ENCODE measurements at places on chromosomes 1 and 21. TPM values are rescaled to one million over a fixed set of nuclear protein-coding genes. Genes with fewer than 3 reads are reported as not detected.

DNA sequence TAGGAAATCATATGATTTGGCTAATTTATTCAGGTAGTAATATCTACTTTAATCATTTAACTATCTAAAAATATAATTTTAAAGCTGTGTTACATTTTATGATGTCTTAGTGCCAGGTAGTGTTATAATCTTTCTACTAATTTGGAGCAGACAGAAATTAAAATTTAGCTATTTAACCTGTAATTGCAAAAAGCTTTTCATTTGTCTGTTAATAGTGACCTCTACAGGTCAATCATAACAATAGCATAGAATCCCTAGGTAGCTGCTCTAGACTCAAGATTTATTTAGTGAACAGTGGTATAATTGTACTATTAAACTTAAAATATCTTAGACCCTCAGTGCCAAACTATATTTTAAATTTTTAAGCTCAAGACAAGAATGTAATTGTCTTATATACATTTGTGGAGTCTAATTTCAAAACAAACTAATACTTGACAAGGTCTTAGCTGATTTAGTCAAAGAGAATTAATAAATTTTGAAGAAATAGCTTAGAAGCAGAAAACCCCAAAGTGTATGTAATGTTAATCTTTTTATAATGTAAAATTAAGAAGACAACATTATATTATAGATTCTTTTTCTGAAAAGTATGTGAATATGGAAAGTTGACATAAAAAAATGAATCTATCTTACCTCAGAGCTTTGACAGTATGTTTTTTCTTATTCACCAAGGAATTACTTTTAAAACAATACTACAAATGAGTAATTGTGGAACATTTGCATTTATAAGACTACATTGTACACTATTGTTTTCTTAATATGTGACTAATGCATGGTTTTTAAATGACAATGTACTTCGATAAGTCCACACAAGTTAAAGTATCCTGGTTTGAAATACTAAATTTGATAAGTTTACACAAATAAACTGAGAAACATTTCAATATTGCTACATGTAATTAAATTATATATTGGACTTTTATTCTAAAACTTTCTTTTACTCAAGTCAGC is 64.1 kb upstream of the RNPC3 start:
- no peak for DNase-seq
- no peak overlapping the region for H3K27ac ChIP-seq
- H3K4me3 ChIP-seq = no peak overlapping the region
- H3K4me1 ChIP-seq = no peaks in the 10 kb centered on the region
- H3K27me3 ChIP-seq = no peaks in the 10 kb centered on the region

GRCh38 chr1:32997381-32997891 is 32.8 kb upstream of the RNF19B start:
- H3K4me3 ChIP-seq = no peak overlapping the region
- no peaks in the 10 kb centered on the region for H3K27me3 ChIP-seq
- H3K27ac ChIP-seq = no peak overlapping the region

- H3K27ac ChIP-seq = peak overlapping the region; percentile 75
- no peaks in the 10 kb centered on the region for H3K27me3 ChIP-seq
- H3K36me3 ChIP-seq = no peaks in the 10 kb centered on the region
Observed at GRCh38 chr1:93979718-93980319, 70.6 kb upstream of the GCLM start.

GRCh38 chr1:158674302-158674701 is 12.2 kb downstream of the SPTA1 start:
- H3K4me3 ChIP-seq = no peak overlapping the region
- H3K27me3 ChIP-seq = no peaks in the 10 kb centered on the region
- H3K4me1 ChIP-seq = no peaks in the 10 kb centered on the region
- no peak for DNase-seq

- no peak overlapping the region for H3K4me3 ChIP-seq
- H3K27me3 ChIP-seq = no peaks in the 10 kb centered on the region
- DNase-seq = no peak
Observed at GRCh38 chr1:246591504-246591903, 25.2 kb downstream of the CNST start.

The MAP10 gene
- total RNA-seq = 0.97 TPM

- H3K36me3 ChIP-seq = no peaks in the 10 kb centered on the region
- H3K4me1 ChIP-seq = no peaks in the 10 kb centered on the region
- H3K4me3 ChIP-seq = no peak overlapping the region
- no peaks in the 10 kb centered on the region for H3K27me3 ChIP-seq
Observed at GRCh38 chr21:41405321-41405720, 20.7 kb upstream of the MX1 start.

- no peak overlapping the region for H3K27ac ChIP-seq
- H3K36me3 ChIP-seq = no peaks in the 10 kb centered on the region
- H3K4me3 ChIP-seq = no peak overlapping the region
- H3K4me1 ChIP-seq = no peaks in the 10 kb centered on the region
- no peak for DNase-seq
- H3K27me3 ChIP-seq = no peaks in the 10 kb centered on the region
Observed at GRCh38 chr1:167165948-167166689, 54.6 kb upstream of the POU2F1 start.

- no peaks in the 10 kb centered on the region for H3K4me1 ChIP-seq
- no peak overlapping the region for H3K27ac ChIP-seq
- no peaks in the 10 kb centered on the region for H3K36me3 ChIP-seq
Observed at GRCh38 chr1:2978691-2979190, 42.5 kb upstream of the ACTRT2 start.

GRCh38 chr21:17368748-17369363 is 144.0 kb upstream of the CXADR start:
- DNase-seq = no peak
- H3K27me3 ChIP-seq = no peaks in the 10 kb centered on the region
- peak overlapping the region; percentile 45 for H3K27ac ChIP-seq
- H3K4me1 ChIP-seq = no peaks in the 10 kb centered on the region
- H3K4me3 ChIP-seq = no peak overlapping the region

- peaks cover 21% of the 10 kb centered on the region for H3K36me3 ChIP-seq
- H3K27ac ChIP-seq = no peak overlapping the region
- DNase-seq = no peak
- no peak overlapping the region for H3K4me3 ChIP-seq
- no peaks in the 10 kb centered on the region for H3K4me1 ChIP-seq
- no peaks in the 10 kb centered on the region for H3K27me3 ChIP-seq
Observed at GRCh38 chr1:203720242-203720641, 44.7 kb upstream of the LAX1 start.

DNA sequence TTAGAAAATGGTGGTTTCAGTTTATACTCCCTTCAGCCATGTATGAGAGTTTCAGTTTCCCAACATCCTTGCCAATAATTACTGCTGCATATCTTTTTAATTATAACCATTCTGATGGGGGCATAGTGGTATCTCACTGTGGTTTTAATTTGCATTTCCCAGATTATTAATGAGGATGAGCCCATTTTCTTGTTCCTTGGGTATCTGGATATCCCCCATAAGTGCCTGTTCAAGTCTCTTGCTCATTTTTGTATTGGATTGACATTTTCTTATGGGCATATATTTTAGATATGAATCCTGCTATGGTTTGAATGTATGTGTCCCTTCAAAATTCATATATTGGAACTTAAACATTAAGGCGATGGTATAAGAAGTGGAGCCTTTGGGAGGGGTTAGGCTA is 1.6 kb upstream of the ZMYM6 start:
- H3K27me3 ChIP-seq = no peaks in the 10 kb centered on the region
- no peak for DNase-seq
- H3K36me3 ChIP-seq = no peaks in the 10 kb centered on the region
- H3K4me1 ChIP-seq = peaks cover 30% of the 10 kb centered on the region

- H3K36me3 ChIP-seq = no peaks in the 10 kb centered on the region
- H3K27me3 ChIP-seq = no peaks in the 10 kb centered on the region
- H3K4me1 ChIP-seq = no peaks in the 10 kb centered on the region
- DNase-seq = no peak
Observed at GRCh38 chr21:42277593-42277992, 37.6 kb downstream of the TFF3 start.

- peak overlapping the region; percentile 75 for H3K27ac ChIP-seq
- H3K27me3 ChIP-seq = no peaks in the 10 kb centered on the region
- peaks cover 51% of the 10 kb centered on the region for H3K4me1 ChIP-seq
- H3K4me3 ChIP-seq = no peak overlapping the region
Observed at GRCh38 chr1:30881319-30882181, 27.0 kb downstream of the SDC3 start.

DNA sequence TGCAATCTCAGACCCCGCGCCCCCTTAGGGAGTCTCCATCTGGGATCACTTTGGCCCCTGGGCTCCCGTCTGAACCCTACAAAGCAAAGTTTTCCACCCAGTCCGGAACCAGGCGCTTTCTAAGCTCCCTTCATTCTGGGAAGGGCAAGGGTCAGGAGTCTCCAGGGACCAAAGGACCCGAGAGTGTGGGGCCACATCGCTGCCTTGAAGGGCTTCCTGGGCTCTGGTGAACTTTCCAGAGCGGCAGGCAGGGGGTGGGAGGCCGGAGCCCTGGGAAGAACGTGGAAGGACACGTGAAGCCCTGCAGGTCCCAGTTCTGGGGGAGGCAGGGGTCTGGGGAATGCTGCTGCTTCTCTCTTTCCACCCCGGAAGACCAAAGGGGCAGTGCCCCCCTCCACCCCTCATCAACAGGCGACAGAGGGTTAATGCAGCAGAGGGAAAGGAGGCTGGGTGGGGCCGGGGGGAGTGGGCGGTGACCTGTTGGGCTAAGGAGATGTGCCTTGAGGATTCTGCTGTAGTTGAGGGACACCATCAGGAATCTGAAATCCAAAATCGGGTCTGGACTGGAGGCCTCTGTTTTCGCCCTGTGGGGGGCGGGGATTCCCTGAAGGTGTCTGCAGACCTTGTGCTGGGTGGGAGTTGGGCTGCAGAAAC is 734 bp downstream of the CDK18 start:
- no peak for DNase-seq
- peak overlapping the region; percentile 78 for H3K27ac ChIP-seq
- no peaks in the 10 kb centered on the region for H3K36me3 ChIP-seq
- H3K27me3 ChIP-seq = no peaks in the 10 kb centered on the region
- peaks cover 45% of the 10 kb centered on the region for H3K4me1 ChIP-seq

- no peak overlapping the region for H3K27ac ChIP-seq
- no peaks in the 10 kb centered on the region for H3K27me3 ChIP-seq
- DNase-seq = no peak
- no peaks in the 10 kb centered on the region for H3K4me1 ChIP-seq
- H3K4me3 ChIP-seq = no peak overlapping the region
- no peaks in the 10 kb centered on the region for H3K36me3 ChIP-seq
Observed at GRCh38 chr1:180281490-180281889, 51.4 kb downstream of the LHX4 start.

The PLD5 gene
- 0.57 TPM for total RNA-seq

The SELE gene
- 1.7 TPM for total RNA-seq

DNA sequence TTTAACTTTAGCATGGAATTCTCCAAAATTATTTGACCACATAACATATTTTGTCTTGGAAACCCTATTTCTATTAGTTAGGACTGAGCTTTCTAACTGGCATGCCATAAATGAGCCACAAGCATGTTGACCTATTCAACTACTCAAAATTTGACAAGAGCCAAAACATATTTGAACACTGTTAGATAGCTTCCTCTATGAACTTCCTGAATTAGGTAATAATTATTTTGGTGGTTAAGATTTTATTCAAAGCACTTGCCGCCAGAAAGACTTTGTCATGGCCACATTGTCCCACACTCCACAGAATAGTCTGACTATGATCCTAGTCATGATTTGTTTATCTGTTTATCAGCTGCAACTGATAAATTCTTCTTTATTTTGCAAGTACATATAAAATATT is 23.1 kb upstream of the CTPS1 start:
- no peak overlapping the region for H3K27ac ChIP-seq
- DNase-seq = no peak
- peaks cover 9% of the 10 kb centered on the region for H3K4me1 ChIP-seq
- no peaks in the 10 kb centered on the region for H3K27me3 ChIP-seq
- H3K36me3 ChIP-seq = no peaks in the 10 kb centered on the region

The FCN3 gene
- 4.7 TPM for total RNA-seq

DNA sequence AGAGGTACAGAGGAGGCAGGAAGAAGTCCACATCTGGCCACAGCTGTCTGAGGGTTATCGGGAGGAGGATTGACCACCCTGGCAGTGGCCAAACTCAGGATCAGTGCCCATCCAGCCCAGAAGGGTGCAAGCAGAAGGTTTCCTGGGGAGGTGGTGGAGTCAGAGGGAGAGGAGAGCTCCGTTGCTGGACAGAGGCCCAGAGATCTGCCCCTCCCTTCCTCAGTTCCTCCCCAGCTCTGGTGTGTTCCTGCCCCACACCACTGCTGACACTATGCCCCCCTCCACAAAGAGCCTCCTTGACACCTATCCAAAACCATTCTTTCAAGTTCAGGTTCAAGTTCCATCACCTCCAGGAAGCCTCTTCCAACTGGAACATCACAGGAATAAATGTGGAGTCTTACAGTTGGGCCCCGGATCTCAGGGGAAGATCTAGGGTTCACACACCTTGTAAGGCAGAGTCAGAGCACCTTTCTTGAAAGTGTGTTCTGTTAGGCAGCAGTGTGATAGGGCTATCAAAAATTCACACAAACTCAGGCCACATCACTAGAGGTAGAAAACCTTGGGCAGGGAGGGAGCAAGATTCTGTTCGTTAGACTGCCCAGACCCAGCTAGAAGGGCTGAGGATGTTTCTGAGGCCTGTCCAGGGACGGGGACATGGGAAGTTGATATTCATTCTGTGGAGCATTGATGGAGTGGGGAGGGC is 7.4 kb downstream of the LDLRAD1 start:
- no peaks in the 10 kb centered on the region for H3K36me3 ChIP-seq
- H3K27ac ChIP-seq = no peak overlapping the region
- no peaks in the 10 kb centered on the region for H3K27me3 ChIP-seq
- H3K4me1 ChIP-seq = peaks cover 16% of the 10 kb centered on the region
- DNase-seq = no peak

The FCGR1A gene
- 0.22 TPM for total RNA-seq

GRCh38 chr1:38203441-38203840 is 156.8 kb upstream of the POU3F1 start:
- no peaks in the 10 kb centered on the region for H3K36me3 ChIP-seq
- no peaks in the 10 kb centered on the region for H3K27me3 ChIP-seq
- H3K4me1 ChIP-seq = no peaks in the 10 kb centered on the region
- H3K4me3 ChIP-seq = no peak overlapping the region

DNA sequence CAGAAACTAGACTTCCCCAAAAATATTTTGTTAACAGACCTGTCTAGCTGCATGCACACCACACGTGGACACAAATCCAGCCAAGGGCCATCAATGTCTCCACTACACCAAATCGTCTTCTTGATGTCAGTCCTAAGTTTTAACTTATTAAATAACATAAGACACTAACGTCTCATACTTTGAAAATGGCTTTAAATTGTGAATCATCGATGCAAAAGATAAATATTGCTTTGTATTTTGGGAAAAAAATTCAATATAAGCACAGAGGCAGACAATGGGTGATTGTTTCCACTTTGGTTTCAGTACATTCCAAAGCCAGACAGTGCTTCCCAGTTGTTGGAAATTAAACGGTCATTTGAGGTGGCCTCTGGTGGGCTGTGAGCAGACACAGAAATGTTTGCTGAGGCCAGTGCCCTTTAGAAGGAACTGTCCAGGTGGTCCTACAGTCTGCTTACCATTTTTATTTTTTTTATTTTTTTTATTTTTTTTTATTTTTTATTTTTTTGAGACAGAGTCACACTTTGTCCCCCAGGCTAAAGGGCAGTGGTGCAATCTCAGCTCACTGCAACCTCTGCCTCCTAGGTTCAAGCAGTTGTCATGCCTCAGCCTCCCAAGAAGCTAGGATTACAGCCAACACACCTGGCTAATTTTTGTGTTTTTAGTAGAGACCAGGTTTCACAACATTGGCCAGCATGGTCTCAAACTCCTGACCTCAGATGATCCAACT is 1.8 kb upstream of the KIAA2013 start:
- no peak overlapping the region for H3K27ac ChIP-seq
- H3K36me3 ChIP-seq = no peaks in the 10 kb centered on the region

GRCh38 chr1:154729031-154729442 is 121.1 kb upstream of the ADAR start:
- DNase-seq = no peak
- peak overlapping the region; percentile 35 for H3K27ac ChIP-seq
- no peak overlapping the region for H3K4me3 ChIP-seq
- peaks cover 21% of the 10 kb centered on the region for H3K4me1 ChIP-seq

The CLEC20A gene
- total RNA-seq = not detected
